Iris pigment epithelial cell (primary cell): ENCODE measurements at places on chromosomes 12 and 14.

DNA sequence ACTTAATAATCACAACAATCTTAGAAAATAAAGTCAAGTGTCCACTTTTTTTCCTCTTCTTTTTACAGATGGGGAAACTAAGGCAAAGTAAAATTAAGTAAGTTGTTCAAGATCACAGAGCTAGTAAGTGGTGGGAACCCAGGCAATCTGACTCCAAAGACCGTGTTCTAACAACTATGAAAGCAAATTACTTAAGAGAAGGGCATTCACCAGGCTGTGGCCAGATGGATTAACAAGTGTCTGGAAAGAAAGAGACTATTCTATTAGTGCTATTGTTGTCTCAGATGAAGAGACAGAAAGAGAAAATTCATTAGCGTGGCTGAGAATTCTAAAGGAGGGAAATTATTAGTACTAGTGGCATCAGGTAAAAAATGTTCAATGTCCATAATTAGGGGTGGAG is 48.5 kb downstream of the FGD6 start:
- peak; percentile 68 for DNase-seq

DNA sequence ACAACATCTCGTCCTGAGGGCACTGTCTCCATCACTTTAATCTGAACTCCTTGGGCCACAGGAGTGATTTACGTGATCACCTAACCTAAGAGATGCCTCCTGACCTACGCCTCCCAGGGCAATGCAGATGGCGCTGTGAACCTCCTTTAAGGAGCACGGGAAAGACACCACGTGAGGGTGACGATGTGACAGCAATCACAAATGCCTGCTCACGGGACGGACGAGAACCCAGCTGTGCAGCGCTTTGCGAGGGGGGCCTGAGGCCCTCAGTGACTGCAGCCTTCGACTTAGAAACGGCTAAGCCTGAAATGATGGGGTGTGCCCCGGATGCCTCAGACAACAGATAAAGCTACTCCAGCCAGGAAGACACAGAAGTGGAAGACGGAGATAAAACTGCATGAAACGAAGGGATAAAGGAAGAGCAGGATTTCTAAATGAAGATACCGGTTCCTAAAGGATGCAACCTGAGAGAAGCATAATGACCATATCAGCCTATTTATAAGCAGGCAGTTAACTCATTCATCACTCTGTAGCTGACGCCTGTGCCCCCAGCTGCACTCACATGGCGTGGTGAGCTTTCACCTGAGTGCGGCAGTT is 13.9 kb upstream of the GOLGA3 start:
- DNase-seq = no peak

DNA sequence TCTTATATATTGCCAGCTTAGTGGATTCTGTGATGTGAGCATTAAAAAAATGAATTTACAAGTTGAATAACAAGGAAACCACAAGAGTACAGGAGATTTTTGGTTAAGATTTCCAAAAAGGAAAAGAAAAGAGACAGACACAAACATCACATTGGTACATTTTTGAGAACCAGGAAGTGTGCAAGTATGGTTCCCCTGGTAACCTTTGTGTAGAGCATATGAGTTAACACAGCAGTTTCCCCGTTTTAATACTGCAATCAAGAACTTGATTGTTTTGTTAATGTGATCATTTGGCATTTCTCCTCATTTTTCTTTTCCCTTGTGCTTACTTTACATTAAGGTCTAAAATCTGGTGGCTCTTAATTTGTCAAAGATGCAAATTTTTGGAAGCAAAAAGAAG is 490.4 kb upstream of the ATP2B1 start:
- no peak for DNase-seq

DNA sequence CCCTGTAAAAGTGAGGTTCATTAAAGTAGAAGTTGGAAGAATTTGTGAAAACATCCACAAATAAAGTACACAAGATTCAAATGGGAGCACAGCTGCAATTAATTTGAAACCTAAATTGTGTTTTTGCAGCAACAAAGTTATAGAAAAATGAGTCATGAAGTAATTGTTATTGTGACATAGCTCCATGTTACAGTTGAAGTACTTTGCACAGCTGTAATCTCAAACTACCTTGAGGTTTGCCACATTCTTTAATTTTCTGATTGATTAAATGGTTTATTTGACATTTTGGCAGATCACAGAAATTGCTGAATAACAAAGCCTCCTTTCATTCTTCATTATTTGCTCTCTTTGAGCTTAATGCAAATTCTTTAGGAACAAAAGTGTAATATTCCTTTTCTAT is 111.3 kb downstream of the RMST start:
- no peak for DNase-seq

- peak; percentile 18 for DNase-seq
These were observed 78.7 kb downstream of the PPM1A start for GRCh38 chr14:60327447-60328331.

GRCh38 chr12:19689226-19689625 is 249.9 kb downstream of the AEBP2 start:
- no peak for DNase-seq

DNA sequence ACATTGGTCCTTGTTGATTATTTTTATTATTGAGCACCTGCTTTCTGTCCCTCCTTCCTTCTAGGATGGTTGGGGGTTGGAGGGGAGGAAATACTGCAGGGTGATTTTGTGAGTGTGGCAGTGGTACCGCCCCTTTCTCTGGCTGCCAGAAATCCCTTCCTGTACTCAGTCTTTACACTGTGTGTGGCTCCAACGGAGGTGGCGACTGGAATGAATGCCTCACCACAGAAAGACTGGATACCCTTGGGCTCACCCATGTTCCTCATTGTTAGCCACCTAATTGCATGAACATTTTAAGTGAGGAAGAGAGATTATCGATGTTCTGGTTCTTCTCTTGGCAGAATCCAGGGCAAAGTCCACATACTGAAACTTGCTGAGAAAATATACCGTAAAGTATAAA is 272.0 kb upstream of the E2F7 start:
- DNase-seq = no peak

- DNase-seq = no peak
These were observed 248.4 kb downstream of the ASCL1 start for GRCh38 chr12:103205906-103206305.

DNA sequence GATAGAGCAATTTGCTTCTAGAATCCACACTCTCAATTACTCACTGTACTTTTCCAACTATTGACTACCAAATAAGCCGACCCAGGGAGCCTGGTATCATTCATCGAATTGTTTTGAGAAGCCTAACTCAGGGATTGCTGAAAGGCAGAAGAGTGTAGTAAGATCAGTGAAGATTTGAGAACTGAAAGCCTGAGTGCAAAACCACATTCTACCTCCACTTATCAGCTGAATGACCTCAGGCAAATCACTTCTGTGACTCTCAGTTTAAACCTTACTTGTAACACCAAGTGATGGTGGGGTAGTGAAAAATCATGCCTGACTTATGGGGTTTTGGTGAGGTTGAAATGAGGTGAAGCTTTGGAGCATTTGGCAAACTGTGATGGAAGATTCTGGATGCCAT is 126.1 kb upstream of the MAX start:
- DNase-seq = no peak

- no peak for DNase-seq
These were observed 185.2 kb downstream of the CRADD start for GRCh38 chr12:93862424-93862823.

DNA sequence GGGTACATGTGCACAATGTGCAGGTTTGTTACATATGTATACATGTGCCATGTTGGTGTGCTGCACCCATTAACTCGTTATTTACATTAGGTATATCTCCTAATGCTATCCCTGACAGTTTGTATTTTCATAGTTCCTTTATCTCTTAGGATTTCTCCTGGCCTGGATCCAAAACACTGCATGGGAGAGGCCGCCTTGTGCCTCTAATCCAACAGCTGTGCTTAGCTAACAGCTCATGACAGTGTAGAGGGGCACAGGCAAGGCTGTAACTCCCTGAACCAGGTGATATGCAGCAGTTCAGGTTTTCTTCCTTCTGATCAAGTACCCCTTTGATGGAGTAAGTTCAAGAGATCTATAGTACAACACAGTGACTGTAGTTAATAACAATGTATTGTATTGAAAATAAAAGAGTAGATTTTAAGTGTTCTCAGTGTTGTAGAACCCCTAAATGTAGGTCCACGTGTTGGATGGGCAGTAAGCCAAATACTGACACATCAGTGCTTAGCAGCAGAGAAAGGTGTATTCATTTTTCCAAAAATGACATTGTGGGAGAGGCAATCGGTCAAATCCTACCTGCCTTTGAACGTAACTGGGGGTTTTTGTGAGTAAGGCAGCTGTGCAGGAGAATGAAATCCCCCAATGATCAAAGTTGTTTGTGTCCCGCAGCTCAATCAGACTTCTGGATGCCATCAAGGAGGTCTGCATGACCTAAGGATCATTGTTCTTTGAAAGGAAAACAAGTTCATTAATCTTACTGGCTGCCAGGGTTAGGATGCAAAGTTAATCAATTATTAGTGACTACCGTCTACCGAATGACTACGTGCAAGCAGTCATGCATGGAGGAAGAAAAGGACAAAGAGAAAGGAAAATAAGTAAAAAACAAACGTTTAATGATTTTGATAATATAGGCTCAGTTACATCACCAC is 89.3 kb upstream of the FGD4 start:
- DNase-seq = peak; percentile 38

DNA sequence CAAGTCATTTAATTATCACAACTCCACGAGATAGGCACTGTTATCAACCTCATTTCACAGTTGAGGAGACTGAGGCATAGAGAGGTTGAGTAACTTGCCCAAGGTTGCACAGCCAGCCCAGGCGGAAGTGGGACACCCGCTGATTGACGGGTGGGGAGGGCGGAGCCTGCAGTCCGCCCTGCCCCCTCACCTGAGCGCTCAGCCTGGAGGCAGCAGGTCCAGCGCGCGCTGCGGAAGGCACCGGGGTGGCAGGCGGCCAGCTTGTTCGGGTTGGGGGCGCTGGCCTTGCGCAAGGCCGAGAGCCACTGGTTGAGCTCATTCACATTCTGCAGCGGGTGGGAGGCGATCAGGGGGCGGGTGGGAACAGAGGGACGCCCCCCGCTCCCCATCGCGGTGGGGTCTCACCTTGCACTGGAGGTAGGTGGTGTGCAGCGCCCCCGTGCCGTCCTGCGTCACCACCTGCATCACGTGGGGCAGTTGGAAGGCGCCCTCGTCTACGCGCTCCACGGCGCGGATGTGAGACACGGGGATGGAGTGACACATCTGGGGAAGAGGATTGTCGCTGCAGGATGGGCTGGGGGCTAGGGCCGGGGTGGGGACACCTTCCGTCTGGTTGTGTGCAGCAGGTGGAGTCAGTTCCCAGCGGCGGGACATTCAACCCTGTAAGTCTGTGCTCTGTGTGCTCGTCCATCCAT is 31.7 kb downstream of the RASAL1 start:
- no peak for DNase-seq

GRCh38 chr14:86124328-86124727 is 594.4 kb downstream of the FLRT2 start:
- no peak for DNase-seq

DNA sequence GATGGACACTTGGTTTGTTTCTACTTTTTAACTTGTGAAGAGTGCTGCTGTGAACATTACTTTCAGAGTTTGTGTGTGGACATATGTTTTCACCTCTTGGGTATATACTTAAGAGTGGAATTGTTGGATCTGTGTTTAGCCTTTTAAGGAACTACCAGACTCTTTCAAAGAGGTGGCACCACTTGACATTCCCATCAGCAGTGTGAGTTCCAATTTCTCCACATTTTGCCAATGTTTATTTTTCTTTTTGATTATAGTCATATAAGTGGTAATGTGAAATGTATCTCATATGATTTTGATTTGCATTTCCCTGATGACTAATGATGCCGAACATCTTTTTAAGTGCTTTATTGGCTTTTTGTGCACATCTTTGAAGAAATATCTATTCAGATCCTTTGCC is 44.8 kb downstream of the ARHGAP5 start:
- DNase-seq = no peak

GRCh38 chr12:123101526-123101925 is 49.4 kb downstream of the PITPNM2 start:
- no peak for DNase-seq
